Kasumi-1 (cell line): ENCODE measurements at places on chromosomes 1 and 21.

DNA sequence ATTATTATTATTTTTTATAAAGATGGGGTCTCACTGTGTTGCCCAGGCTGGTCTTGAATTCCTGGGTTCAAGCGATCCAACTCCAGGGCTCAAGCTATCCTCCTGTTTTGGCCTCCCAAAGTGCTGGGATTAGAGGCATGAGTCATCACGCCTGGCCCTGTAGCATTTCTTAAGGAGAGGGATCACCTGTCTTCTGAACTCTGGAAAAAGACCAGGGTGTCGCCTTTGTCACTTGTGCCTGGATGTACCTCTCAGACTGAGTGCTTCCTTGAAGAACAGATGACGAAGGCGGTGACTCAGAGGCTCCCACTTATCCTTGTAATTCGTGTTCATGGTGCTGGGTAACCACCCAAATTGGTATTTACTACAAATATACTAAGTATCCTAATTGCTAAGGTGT is 2.4 kb upstream of the CGN start:
- DNase-seq: no peak

GRCh38 chr1:235160383-235160956 is 580 bp downstream of the RBM34 start:
- DNase-seq: peak; percentile 56

GRCh38 chr21:39119891-39120290 is 63.4 kb downstream of the PSMG1 start:
- no peak for DNase-seq

DNA sequence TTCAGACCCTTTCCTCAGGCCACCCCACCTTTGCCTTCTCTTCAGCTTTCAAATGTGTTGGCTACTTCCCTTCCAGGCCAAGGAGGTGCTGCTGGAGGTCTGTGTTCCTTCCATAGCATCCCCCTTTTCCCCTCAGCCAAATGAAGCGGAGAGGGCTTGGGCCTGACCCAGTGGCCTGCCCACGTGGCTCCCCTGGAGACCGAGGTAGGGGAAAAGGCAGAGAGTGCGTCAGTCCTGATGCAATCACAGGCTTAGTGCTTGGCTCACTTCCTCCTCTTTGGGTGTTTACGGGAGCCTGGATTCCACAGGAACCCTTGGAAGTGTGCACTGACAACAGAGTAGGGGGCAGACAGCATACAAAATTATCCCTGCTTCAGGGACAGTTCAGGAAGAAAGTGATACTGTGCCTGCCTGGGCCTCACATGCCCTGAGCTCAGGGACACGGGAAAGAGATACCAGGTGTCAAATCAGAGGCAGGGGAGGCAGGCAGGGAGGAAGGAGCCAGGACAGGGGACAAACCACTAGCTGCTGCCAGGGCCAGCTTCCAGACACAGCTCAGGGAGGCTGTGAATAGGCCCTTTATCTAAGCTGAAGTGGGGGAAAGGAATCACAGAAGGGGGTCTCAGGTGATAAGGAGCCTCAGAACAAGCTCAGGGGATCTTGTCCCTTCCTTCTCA is 16.6 kb upstream of the PTP4A2 start:
- DNase-seq: no peak

DNA sequence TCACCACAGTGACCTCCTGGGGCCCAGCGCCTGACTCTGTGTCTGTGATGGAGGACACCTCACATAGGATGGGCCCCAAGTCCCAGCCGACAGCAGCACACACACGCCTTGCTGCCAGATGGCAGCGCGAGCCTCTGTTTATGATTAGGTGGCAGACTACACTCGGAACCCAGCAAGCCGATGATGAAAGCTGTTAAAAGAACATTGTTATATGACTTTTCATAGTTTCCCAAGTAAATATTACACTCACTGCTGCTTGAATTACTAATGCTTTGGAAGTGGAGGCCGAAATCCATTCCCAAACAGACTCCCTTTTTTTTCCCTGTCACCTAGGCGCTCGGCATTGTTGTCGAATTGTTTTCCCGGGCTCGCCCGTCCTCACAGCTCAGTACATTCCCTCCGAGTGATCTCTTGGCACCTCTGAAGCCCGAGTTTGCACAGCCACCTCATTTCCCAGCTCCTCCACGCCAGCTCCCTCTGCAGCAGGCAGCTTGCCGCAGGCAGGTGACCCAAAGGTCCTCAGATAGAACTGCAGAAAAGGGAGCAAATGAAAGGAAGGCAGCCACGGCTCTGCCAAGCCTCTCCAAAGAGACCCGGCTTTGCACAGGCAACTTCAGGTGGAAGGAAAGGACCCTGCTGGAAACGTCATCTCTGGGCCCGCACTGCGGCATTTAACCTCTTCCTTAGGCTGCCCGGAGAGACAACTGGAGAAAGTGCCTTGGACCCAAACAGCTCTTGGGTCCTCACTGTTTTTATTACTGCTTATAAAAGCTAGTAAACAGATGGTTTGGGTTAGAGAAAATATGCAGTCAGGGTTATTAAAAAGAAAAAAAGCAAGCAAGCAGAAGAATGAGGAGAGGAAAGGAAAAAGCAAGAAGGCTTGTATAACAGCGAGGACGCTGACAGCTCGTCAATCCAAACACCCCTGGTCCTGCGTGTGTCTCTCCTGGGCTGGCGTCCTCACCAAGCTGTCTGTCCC is 72.2 kb upstream of the SLC25A33 start:
- DNase-seq: no peak

- DNase-seq: no peak
Measured at GRCh38 chr1:172903581-172904220, 147.0 kb downstream of the TNFSF18 start.

- no peak for DNase-seq
Measured at GRCh38 chr1:61282387-61282786, 200.0 kb downstream of the NFIA start.
